Activated CD4-positive, alpha-beta memory T cell treated with anti-CD3 and anti-CD28 coated beads for 36 hours (primary cell): ENCODE measurements at places on chromosomes 1 and 21.

GRCh38 chr21:41435706-41436105, 9.7 kb downstream of the MX1 start:
- peaks cover 2% of the 10 kb centered on the region for H3K4me1 ChIP-seq
- H3K27ac ChIP-seq: no peak overlapping the region
- peaks cover 70% of the 10 kb centered on the region for H3K36me3 ChIP-seq
- no peak for DNase-seq
- no peak overlapping the region for H3K4me3 ChIP-seq
- H3K27me3 ChIP-seq: no peaks in the 10 kb centered on the region

GRCh38 chr1:17878837-17879236, 123.7 kb downstream of the ACTL8 start:
- no peak overlapping the region for H3K4me3 ChIP-seq
- no peak for DNase-seq
- no peaks in the 10 kb centered on the region for H3K4me1 ChIP-seq
- no peak overlapping the region for H3K27ac ChIP-seq
- no peaks in the 10 kb centered on the region for H3K36me3 ChIP-seq
- peaks cover 9% of the 10 kb centered on the region for H3K27me3 ChIP-seq

DNA sequence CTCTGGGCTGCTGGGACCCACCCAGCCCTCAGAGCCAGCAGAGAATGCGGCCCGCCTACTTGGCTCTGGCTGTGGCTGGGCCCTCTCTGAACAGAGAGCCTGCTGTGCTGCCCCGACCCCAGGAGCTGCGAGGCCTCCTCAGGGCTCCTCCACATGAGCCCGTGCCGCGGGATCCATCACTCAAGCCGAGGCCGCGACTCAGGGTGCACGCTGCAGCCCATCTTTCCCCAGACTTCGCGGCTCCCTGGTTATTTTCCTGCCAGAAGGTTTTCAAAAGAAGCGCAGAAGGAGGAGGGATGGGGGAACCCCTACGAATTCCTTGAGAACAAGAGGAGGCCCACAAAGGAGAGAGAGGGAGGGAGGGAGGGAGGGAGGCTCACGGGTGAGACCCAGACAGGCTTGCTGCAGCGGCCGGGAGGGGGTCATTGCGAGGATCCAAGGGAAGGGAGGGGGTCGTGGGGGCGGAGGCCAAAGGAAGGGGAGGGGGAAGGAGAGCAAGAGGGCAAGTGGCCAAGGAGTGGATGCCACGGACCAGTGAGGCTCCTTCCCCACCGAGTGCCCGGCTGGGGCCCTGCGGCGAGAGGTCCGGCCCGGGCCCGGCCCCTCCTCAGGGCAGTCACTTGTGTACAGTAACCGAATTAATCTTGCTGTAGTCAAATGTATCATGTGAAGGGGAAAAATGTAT, 146.8 kb downstream of the CASZ1 start:
- DNase-seq: no peak
- no peak overlapping the region for H3K27ac ChIP-seq
- H3K36me3 ChIP-seq: peaks cover 7% of the 10 kb centered on the region

GRCh38 chr1:76901158-76901767, 34.0 kb downstream of the ST6GALNAC5 start:
- no peaks in the 10 kb centered on the region for H3K36me3 ChIP-seq
- no peak overlapping the region for H3K27ac ChIP-seq
- H3K4me3 ChIP-seq: no peak overlapping the region
- H3K27me3 ChIP-seq: peaks cover 2% of the 10 kb centered on the region
- peak; percentile 34 for DNase-seq

- H3K27me3 ChIP-seq: no peaks in the 10 kb centered on the region
- peaks cover 46% of the 10 kb centered on the region for H3K4me1 ChIP-seq
- peaks cover 20% of the 10 kb centered on the region for H3K36me3 ChIP-seq
These were observed 1.8 kb downstream of the TRIM46 start for GRCh38 chr1:155175281-155175926.

- H3K4me1 ChIP-seq: peaks cover 57% of the 10 kb centered on the region
- H3K4me3 ChIP-seq: no peak overlapping the region
- peaks cover 45% of the 10 kb centered on the region for H3K36me3 ChIP-seq
- no peak for DNase-seq
These were observed 8.9 kb downstream of the TAGLN2 start for GRCh38 chr1:159916242-159917051.

GRCh38 chr1:173414539-173415226, 62.5 kb upstream of the PRDX6 start:
- H3K27me3 ChIP-seq: no peaks in the 10 kb centered on the region
- no peak overlapping the region for H3K4me3 ChIP-seq

- no peak for DNase-seq
- H3K4me3 ChIP-seq: no peak overlapping the region
- peaks cover 2% of the 10 kb centered on the region for H3K4me1 ChIP-seq
- H3K27ac ChIP-seq: no peak overlapping the region
- H3K27me3 ChIP-seq: no peaks in the 10 kb centered on the region
These were observed 80.8 kb upstream of the JUN start for GRCh38 chr1:58864654-58865053.

- no peak for DNase-seq
- no peak overlapping the region for H3K27ac ChIP-seq
- peaks cover 9% of the 10 kb centered on the region for H3K4me1 ChIP-seq
- peaks cover 6% of the 10 kb centered on the region for H3K27me3 ChIP-seq
- no peak overlapping the region for H3K4me3 ChIP-seq
- no peaks in the 10 kb centered on the region for H3K36me3 ChIP-seq
These were observed 40.4 kb downstream of the TENT5C start for GRCh38 chr1:117646007-117646811.

- DNase-seq: no peak
- H3K4me3 ChIP-seq: no peak overlapping the region
- H3K4me1 ChIP-seq: peaks cover 22% of the 10 kb centered on the region
- H3K27ac ChIP-seq: no peak overlapping the region
- H3K27me3 ChIP-seq: no peaks in the 10 kb centered on the region
- H3K36me3 ChIP-seq: no peaks in the 10 kb centered on the region
These were observed 107.0 kb upstream of the TLR5 start for GRCh38 chr1:223249854-223250631.

DNA sequence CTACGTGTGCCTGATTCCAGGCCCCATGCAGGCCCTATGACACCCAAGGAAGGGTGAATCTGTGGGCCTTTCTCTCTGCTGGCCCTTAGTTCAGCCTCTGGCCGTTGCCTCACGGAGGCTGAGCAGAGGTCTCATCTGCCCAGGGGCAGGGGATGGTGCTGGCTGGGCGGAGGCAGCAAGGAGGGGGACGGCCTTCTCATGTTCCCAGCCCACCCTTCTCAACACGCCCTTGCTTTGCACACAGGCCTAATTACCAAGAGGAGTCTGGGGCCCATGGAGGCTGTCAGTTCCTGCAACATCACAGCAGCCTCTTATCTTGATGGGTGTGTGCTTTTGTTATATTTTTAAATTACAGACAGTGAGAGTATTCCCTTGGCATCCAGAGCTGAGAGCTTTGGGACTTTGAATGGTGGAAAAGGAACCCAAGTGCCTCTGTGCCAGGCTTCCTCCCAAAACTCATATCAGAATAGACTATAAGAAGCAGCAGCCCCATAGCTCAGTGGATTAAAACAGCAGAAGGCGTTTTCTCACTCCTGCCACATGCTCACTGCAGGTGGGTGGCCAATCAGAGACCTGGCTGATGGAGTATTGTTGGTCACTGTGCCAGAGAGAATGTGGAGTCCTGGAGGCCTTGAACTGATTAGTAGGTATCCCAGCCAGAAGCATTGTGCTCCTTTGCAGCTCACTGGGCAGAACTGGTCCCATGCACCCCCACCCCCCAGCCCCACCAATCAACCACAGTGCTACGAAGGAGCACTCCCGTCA, 164.9 kb downstream of the CAMTA1 start:
- H3K36me3 ChIP-seq: no peaks in the 10 kb centered on the region
- H3K27ac ChIP-seq: no peak overlapping the region
- H3K4me3 ChIP-seq: no peak overlapping the region
- no peak for DNase-seq

- no peaks in the 10 kb centered on the region for H3K4me1 ChIP-seq
- DNase-seq: peak; percentile 51
- H3K27ac ChIP-seq: no peak overlapping the region
- no peak overlapping the region for H3K4me3 ChIP-seq
- H3K27me3 ChIP-seq: peaks cover 5% of the 10 kb centered on the region
These were observed 126.0 kb upstream of the TMEM51 start for GRCh38 chr1:15027515-15027986.

- DNase-seq: no peak
- H3K27me3 ChIP-seq: no peaks in the 10 kb centered on the region
- H3K27ac ChIP-seq: peak overlapping the region; percentile 39
- peaks cover 14% of the 10 kb centered on the region for H3K36me3 ChIP-seq
- H3K4me3 ChIP-seq: no peak overlapping the region
These were observed 3.2 kb upstream of the ARHGAP30 start for GRCh38 chr1:161072751-161073449.

DNA sequence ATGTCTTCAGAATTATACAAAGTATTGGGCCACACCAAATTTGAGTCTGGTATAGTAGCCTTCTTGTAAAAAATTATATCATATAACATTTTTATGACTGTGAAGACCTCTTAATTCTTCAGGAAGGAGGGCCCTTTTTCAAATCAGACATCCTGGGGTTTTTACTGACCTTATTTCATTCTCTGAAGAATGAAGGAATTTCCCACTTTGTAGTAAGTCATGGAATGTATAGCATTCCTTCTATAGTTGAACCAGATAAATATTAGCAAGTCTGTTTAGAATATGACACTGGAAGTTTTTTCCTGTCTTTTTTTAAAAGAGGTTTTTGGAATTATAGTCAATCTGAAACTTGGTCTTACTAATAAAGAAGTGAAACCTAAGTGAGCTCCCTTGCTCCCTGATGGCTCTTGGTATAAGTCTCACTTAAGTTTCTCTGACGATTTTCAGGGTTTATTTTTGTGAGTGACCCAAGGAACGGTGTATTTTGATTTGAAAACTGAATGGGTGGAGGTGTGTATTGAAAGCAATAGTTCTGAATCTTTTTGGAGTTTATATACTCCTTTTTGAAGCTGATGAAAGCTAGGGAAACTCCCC, 23.7 kb downstream of the SNX27 start:
- H3K4me3 ChIP-seq: no peak overlapping the region
- no peak overlapping the region for H3K27ac ChIP-seq

DNA sequence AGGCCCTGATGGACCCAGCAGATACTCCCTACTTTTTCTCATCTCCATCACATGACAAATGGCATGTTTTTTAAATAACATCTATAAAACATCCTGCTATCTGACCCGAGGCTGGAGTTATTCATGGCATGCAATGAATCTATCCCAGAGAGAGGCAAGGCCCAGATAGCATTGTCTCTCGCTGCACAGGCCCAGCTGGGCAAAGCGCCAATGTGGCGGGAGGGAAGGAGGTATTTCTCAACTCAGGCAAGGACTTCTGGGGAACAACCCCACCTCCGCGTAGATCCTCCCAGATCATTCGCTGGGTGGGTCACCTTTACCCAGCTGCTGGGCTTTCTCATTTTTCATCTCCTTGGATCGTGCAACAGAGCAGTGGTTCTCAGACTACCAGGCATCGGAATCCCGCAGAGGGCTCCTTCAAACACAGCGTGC, 59.8 kb downstream of the ERG start:
- H3K27ac ChIP-seq: no peak overlapping the region
- no peaks in the 10 kb centered on the region for H3K36me3 ChIP-seq
- H3K27me3 ChIP-seq: no peaks in the 10 kb centered on the region
- DNase-seq: no peak
- H3K4me3 ChIP-seq: no peak overlapping the region
- H3K4me1 ChIP-seq: no peaks in the 10 kb centered on the region

DNA sequence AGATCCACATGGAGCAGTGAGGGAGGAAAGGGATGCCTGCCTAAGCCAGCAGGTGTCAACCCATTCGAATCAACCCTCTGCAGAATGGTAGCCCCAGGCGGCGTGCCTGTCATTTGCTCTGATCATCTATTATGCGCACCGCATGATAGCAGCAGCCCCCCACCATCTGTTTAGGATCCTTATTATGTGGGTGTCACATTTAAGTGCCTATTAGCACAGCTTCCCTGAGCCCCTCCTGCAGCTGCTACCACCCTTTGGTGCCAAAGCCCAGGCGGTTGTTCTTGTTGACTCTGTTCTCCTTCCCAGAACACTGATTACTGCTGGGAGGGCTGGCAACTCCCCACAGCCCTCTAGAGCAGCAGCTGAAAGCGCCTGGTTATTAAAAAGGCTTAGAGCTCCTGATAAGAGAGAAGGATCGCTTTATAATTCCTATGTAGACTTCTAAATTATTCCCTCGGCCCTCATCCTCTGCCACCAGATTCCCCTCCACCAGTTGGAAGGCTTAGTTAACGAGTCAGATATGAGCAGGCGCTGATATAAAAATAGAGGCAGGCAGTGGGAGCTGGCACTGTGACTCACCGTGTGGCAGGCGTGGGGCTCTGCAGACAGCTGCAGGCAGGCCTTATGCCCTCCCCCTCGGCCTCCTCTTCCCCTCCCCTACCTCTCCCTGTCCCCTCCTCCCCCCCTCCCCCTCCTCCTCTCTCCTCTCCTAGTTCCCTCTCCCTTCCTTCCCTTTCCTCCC, 23.0 kb downstream of the ACTA1 start:
- H3K27ac ChIP-seq: no peak overlapping the region
- H3K36me3 ChIP-seq: no peaks in the 10 kb centered on the region
- H3K27me3 ChIP-seq: peaks cover 44% of the 10 kb centered on the region
- H3K4me3 ChIP-seq: no peak overlapping the region
- H3K4me1 ChIP-seq: peaks cover 17% of the 10 kb centered on the region
- DNase-seq: peak; percentile 40

- no peaks in the 10 kb centered on the region for H3K36me3 ChIP-seq
- H3K27ac ChIP-seq: no peak overlapping the region
- DNase-seq: no peak
- peaks cover 4% of the 10 kb centered on the region for H3K4me1 ChIP-seq
- no peaks in the 10 kb centered on the region for H3K27me3 ChIP-seq
These were observed 60.1 kb downstream of the PTP4A2 start for GRCh38 chr1:31878058-31878457.

DNA sequence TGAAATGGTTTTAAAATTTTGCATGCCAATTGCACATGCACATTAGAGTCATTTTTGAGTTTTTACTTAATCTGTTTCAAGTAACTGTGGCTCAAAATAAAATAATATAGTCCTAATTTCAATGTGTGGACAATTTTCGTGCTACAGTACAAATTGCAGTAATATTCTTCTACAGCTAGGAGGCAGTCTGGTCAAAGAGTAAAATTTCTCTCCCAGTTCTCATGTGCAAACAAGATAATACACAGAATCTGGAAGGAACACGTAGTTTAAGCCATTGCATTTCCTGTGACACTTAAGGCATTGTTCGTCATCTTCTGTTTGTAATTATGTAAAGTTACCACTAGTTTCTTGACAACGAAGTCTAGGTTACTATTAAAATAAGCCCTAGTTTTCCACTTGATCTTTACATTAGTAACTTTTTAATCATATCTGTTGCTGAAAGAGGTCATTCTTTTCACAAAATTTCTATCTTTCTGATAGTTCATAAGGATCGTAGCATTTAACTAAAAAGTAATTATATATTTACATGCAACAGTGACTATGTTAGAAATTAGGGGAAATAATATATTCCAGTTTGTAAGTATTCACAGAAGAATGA, 28.9 kb downstream of the ODR4 start:
- no peak for DNase-seq
- H3K27ac ChIP-seq: no peak overlapping the region
- no peaks in the 10 kb centered on the region for H3K4me1 ChIP-seq

GRCh38 chr1:29120947-29121485, 2.7 kb downstream of the TMEM200B start:
- peaks cover 16% of the 10 kb centered on the region for H3K27me3 ChIP-seq
- H3K36me3 ChIP-seq: peaks cover 12% of the 10 kb centered on the region
- no peak overlapping the region for H3K27ac ChIP-seq
